ENCODE measurements at places on chromosomes 4 and X.

GRCh38 chr4:25654031-25654970 is 1.4 kb upstream of the SLC34A2 start:
- H3K4me3 ChIP-seq = no peak overlapping the region
- no peak overlapping the region for H3K27ac ChIP-seq
- no peak for DNase-seq

DNA sequence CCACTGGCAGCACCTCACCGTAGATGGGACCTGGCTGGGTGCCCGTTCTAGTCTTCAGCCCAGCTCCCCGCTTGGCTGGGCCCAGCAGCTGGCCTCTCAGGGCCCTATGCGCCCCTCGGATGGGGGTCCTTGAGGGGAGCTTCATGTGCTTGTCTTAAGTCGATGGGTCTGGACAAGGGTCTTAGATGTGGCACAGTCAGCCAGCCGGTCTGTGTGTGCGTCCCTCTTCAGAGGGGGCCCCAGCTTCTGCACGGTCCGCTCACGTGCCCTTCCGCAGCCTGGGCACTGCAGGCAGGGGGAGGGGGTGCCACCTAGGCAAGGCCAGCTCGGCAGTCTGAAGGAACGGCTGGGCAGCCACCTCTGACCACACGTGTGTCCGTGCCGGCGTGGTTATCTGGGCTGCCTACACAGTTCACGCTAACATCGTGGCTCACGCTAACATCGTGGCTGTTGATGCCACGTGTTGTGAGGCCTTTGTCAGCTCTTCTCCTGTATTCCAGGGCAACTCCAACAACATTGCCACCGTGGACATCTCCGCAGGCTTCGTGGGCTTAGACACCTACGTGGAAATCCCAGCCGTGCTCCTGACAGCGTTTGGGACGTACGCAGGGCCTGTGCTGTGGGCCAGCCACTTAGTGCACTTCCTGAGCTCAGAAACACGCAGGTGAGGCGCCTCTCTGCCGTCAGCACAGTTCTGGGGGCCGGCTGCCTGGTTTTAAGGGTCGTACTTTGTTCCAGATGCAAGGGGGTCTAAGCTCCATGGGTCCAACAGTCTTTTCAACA is 34.5 kb downstream of the PIGG start:
- DNase-seq = no peak
- no peak overlapping the region for H3K27ac ChIP-seq
- H3K4me3 ChIP-seq = no peak overlapping the region

- no peaks in the 10 kb centered on the region for H3K36me3 ChIP-seq
- H3K4me1 ChIP-seq = no peaks in the 10 kb centered on the region
- no peak overlapping the region for H3K27ac ChIP-seq
Observed at GRCh38 chr4:44368413-44369167, 80.0 kb downstream of the KCTD8 start.

- H3K4me1 ChIP-seq = peaks cover 6% of the 10 kb centered on the region
- no peaks in the 10 kb centered on the region for H3K27me3 ChIP-seq
- no peak overlapping the region for H3K27ac ChIP-seq
- no peak for DNase-seq
- no peak overlapping the region for H3K4me3 ChIP-seq
Observed at GRCh38 chr4:2591189-2591588, 54.7 kb downstream of the FAM193A start.

DNA sequence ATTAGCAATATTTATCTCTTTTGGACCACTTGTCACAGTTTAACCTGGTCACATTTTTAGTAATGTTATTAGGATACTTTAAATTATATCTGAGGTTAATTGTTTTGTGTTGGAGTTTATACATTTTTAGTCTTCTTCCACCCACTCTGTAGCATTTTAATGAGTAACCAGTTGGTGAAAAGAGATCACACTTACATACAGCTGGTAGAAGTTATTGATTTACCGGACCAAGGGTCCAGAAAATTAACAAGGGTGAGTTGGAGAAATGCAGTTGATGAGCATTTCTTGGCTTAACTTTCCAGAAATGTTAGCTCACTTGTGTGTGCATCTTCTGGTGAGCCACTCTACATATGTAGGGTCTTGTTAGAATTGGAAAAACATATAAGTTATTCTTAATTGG is 219.6 kb downstream of the GRXCR1 start:
- H3K27ac ChIP-seq = no peak overlapping the region
- no peak for DNase-seq
- no peak overlapping the region for H3K4me3 ChIP-seq
- H3K36me3 ChIP-seq = no peaks in the 10 kb centered on the region
- H3K27me3 ChIP-seq = no peaks in the 10 kb centered on the region

DNA sequence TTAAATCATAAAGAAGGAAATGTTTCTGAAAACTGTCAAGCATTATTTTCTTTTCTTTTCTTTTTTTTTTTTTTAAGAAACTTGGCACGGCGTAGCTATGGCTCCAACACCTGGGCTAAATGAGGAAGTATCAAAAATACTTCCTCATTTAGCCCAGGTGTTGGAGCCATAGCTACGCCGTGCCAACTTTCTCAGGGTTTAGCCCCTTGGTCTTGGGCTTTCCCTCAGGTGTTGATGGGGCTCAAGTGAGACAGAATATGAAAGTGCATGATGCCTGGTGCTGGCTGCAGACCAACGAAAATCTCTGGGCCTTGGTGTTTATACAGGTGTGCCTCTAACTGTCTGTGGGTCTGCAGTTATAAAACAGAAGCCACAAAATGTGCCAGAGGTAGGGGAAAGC is 132.7 kb downstream of the ARHGAP24 start:
- no peaks in the 10 kb centered on the region for H3K36me3 ChIP-seq
- H3K27me3 ChIP-seq = no peaks in the 10 kb centered on the region
- no peaks in the 10 kb centered on the region for H3K4me1 ChIP-seq
- no peak overlapping the region for H3K27ac ChIP-seq
- no peak for DNase-seq

GRCh38 chr4:174549721-174550120 is 27.4 kb upstream of the HPGD start:
- no peaks in the 10 kb centered on the region for H3K27me3 ChIP-seq
- H3K4me3 ChIP-seq = no peak overlapping the region
- H3K4me1 ChIP-seq = no peaks in the 10 kb centered on the region

DNA sequence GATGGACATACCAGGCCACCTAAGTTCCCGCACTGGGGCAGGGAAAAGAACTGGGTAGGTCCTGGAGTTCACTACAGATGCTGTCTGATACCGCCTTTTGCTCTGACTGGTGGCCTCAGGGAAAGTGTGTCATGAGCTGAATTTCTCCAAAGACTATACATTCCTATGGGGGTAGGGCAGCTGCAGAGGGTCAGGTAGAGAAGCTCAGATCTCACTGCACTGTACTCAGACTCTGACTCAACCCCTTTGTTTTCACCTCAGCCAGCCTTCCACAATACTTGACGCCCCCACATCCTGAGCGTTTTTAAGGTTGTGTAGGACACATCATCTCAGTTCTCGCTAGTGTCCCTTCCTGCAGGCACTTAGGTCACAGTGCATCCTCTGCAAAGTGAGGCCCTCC is 7.8 kb downstream of the GATB start:
- H3K36me3 ChIP-seq = no peaks in the 10 kb centered on the region
- no peaks in the 10 kb centered on the region for H3K27me3 ChIP-seq
- H3K4me3 ChIP-seq = no peak overlapping the region
- H3K27ac ChIP-seq = no peak overlapping the region
- DNase-seq = no peak

DNA sequence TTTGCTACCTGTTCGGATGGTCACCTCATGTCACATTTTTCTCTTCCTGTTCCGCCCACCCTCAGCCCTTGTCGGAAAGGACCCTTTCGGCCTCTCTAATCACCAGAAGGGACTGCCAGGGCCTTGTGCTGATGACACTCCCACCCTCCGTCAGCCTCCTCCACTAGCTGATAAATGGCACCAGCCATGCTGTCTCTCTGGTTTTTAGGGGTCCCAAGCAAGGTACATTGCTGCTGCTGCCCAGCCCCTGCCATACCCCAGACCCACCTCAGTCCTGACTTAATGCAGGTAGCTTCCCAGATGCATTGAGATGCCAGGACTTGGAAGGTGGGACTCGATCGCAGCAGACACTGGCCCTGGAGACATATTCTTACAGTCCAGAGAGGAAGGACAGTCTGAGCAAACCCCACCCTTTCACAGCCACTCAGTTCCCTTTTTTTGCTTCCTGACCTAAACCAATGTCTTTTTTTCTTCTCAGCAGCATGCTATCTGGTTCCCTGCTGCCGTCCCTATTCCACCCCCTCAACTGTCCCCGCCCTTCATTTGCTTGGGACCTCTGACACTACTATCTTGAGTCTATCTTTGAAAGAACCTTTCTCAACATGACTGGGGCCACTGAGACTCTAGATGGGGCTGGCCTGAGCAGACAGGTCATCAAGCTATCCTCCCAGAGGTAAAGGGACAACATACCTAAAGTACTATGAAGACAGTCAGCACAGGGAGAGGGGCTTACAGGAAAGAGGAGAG is at the start of gene BTK:
Gene BTK, minus strand, starts transcription at position 397 of the 747 bp plus-strand sequence. CDS start 10,907 bp downstream, outside the sequence.
- H3K36me3 ChIP-seq = no peaks in the 10 kb centered on the region
- H3K27me3 ChIP-seq = no peaks in the 10 kb centered on the region
- H3K4me3 ChIP-seq = no peak within 1 kb of the TSS
- H3K27ac ChIP-seq = no peak within 1 kb of the TSS

- H3K4me1 ChIP-seq = no peaks in the 10 kb centered on the region
- H3K27me3 ChIP-seq = no peaks in the 10 kb centered on the region
- no peak for DNase-seq
- no peak overlapping the region for H3K27ac ChIP-seq
- H3K4me3 ChIP-seq = peak overlapping the region; percentile 67
Observed at GRCh38 chr4:2040391-2041238, 18.5 kb upstream of the NAT8L start.

- DNase-seq = peak; percentile 45
- H3K36me3 ChIP-seq = no peaks in the 10 kb centered on the region
- H3K4me1 ChIP-seq = no peaks in the 10 kb centered on the region
- H3K4me3 ChIP-seq = no peak overlapping the region
Observed at GRCh38 chrX:49915361-49916222, 6.8 kb upstream of the CLCN5 start.

DNA sequence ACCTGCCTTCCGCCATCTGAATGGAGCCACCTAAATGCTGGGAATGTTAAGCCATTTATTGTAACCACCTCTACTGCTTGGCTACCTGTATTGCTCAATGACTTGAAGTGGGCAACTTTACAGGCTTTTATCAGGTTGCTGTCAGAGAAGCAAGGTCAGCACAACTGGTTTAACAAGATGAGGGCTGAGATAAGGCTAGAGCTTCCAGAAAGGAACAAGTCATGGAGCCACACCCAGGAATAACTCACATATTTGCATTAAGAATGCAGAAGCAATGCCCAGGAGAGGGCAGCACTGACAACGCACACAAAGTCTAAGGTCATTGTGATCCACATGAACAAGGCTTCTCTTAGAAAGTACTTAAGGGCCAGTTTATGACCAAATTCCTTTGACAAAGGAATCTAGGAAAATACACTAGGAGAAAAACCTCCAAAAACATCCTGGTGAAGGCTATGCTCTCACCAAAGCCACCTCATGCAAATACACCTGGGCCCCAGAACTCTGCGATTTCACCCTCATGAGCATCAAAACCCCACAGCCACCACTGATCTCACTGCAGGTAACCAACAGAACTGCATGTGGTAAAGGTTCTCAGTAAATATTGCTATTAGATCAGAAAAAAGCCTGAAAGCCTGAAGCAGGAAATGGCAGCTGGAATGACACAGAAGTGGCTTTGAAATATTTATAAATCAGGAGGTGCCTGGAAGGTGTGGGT is 15.0 kb upstream of the STS start:
- DNase-seq = no peak
- no peaks in the 10 kb centered on the region for H3K4me1 ChIP-seq
- H3K36me3 ChIP-seq = no peaks in the 10 kb centered on the region
- H3K27ac ChIP-seq = no peak overlapping the region

- H3K27ac ChIP-seq = no peak overlapping the region
- H3K4me3 ChIP-seq = no peak overlapping the region
- H3K27me3 ChIP-seq = no peaks in the 10 kb centered on the region
- H3K36me3 ChIP-seq = no peaks in the 10 kb centered on the region
- H3K4me1 ChIP-seq = no peaks in the 10 kb centered on the region
Observed at GRCh38 chrX:101206471-101206870, 13.1 kb upstream of the DRP2 start.

- H3K4me1 ChIP-seq = no peaks in the 10 kb centered on the region
- no peak overlapping the region for H3K27ac ChIP-seq
- H3K4me3 ChIP-seq = no peak overlapping the region
Observed at GRCh38 chrX:17580539-17581152, 156.6 kb upstream of the SCML1 start.

GRCh38 chrX:110786486-110786885 is 9.1 kb downstream of the CHRDL1 start:
- H3K4me3 ChIP-seq = no peak overlapping the region
- no peaks in the 10 kb centered on the region for H3K27me3 ChIP-seq
- no peaks in the 10 kb centered on the region for H3K36me3 ChIP-seq
- H3K4me1 ChIP-seq = no peaks in the 10 kb centered on the region

- no peak overlapping the region for H3K27ac ChIP-seq
- no peaks in the 10 kb centered on the region for H3K36me3 ChIP-seq
Observed at GRCh38 chr4:124343661-124344171, 368.8 kb downstream of the ANKRD50 start.

- H3K27ac ChIP-seq = no peak overlapping the region
- H3K27me3 ChIP-seq = no peaks in the 10 kb centered on the region
- DNase-seq = no peak
- H3K4me1 ChIP-seq = no peaks in the 10 kb centered on the region
Observed at GRCh38 chrX:109347632-109348031, 134.3 kb downstream of the GUCY2F start.

GRCh38 chrX:103913356-103914020 is 48.9 kb upstream of the TMSB15B start:
- no peaks in the 10 kb centered on the region for H3K4me1 ChIP-seq
- H3K4me3 ChIP-seq = no peak overlapping the region

DNA sequence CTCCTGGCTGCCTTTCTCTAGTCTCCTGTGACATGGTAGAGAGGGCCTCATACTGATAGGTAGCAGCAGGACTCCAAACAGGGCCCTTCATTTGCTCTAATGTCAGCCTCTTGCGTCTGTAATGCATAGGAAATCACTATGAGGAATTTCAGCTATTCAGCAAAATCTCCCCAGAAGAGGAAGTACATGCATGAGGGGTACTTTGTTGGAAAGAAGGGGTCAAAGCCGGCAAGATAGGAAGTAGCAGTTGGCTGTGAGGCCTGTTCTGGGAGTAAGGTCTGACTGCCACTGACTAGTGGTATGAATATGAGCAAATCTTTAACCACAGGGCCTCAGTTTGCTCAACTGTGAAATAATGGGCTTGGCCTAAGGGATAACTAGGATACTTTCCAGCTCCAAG is 283.2 kb downstream of the ARHGAP10 start:
- H3K27ac ChIP-seq = no peak overlapping the region
- no peaks in the 10 kb centered on the region for H3K36me3 ChIP-seq
- DNase-seq = no peak
- H3K4me1 ChIP-seq = no peaks in the 10 kb centered on the region
- no peak overlapping the region for H3K4me3 ChIP-seq

DNA sequence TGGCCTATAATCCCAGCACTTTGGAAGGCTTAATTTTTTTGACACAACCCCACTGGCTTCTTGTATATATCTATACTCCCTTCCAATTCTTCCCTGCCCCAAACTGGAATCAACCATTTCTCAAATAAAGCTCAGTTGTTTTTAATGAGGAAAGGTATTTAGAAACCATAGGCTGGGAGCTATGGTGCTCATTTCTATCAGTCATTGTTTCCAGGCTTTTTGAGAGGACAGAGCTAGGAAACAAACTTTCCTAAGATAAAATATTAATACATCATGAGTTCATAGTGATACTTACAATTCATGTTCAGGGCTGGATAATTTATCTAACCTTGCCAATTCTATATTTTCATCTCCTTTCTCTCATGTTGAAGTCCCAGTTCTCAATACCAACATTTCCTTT is 50.3 kb downstream of the BCOR start:
- DNase-seq = no peak
- H3K27me3 ChIP-seq = no peaks in the 10 kb centered on the region
- no peak overlapping the region for H3K27ac ChIP-seq
- H3K4me1 ChIP-seq = no peaks in the 10 kb centered on the region
